ENCODE measurements at places on chromosomes 13 and 19.

- DNase-seq = no peak
Observed at GRCh38 chr19:48858984-48859710, 9.3 kb downstream of the PLEKHA4 start.

DNA sequence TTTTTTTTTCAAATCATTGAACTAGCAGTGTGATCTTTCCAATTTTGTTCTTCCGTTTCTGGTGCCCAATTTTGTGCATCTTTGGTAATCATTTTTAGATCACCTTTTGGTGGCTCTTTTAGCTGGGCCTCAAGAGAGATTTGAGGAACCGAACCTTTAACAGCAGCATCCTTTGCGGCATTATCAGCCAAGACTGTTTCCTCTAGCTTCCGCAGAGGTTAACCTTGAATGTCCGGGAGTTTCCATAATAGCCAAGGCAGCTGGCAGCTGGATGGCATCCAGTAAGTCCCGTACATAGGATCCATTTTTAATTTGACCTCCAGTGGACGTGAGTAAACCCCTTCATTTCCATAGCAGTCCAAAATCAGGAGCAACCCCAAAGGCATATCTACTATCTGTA, 9.6 kb downstream of the IRGC start:
- no peak for DNase-seq

DNA sequence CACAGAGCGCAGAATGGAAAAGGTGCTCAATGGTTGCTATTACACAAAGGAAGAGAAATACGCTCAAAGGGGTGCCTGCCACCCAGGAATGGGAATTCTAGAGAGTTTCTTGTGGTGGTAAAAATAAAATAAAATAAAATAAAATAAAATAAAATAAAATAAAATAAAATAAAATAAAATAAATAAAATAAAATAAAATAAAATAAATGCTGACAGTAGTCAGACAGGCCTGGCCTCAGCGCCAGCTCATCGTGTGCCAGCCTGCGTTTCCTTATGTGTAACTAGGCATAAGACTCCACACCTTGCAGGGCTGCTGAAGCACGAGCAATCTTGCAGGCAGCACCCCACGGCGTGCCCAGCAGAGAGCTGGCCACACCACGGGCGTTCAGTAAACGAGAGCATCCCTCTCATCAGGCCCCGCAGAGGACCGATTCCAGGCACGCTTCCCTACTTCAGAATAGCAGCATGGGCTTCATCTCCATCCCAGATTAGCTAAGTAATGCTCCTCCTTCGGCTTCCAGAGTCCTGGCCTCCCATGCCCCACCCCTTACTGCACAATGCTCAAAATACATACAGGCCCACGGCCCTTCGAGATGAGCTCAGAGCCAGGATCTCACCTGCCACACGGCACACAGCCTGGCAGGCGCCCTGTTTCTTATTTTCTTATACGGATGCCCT, 5.6 kb downstream of the NAPA start:
- DNase-seq = no peak

DNA sequence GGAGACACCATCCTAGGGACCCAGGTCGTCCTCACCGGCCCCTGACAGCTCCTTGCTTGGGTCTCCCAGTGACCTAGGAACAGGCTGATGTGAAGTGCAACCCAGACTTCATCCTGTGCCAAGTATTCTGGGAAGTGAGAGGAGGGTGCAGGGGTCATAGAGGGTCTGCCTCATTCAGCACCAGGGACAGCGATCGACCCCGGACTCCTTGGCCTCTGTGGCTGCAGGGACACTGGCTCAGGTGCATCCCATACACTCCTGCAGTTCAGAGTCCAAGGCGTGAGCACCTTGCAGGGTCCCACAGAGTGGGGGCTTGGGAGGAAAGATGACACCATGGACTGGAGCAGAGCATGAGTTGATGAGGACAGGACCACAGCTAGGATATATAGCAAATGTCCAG, 10.0 kb upstream of the OR10H2 start:
- DNase-seq = no peak

DNA sequence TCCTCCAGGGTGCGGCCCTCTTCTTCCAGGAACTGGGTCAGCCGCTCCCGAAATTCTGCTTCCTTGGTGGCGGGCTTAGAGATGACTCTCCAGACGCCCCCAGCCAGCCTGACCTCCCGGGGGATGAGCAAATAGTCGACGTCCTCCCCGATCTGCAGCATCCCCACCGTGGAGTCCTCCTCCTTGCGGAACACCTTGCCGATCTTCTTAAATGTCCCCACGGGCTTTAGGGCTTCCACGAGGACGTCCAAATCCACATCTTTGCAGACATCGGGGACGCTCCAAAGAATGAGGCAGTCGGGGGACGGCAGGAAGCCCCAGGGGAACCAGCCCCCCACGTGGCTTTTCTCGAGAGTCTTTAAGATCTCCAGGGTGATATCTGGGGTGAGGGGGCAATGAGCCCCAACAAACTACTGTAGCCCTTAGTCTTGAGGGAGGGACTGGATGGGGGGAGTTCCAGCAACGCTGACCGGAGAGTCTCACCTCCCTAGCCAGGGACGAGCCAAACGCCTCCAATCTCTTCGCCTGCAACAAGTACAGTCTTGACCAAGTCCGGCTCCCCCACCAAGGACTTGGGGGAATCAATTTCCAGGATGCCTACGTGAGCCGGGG, 608 bp downstream of the CCDC8 start:
- no peak for DNase-seq

DNA sequence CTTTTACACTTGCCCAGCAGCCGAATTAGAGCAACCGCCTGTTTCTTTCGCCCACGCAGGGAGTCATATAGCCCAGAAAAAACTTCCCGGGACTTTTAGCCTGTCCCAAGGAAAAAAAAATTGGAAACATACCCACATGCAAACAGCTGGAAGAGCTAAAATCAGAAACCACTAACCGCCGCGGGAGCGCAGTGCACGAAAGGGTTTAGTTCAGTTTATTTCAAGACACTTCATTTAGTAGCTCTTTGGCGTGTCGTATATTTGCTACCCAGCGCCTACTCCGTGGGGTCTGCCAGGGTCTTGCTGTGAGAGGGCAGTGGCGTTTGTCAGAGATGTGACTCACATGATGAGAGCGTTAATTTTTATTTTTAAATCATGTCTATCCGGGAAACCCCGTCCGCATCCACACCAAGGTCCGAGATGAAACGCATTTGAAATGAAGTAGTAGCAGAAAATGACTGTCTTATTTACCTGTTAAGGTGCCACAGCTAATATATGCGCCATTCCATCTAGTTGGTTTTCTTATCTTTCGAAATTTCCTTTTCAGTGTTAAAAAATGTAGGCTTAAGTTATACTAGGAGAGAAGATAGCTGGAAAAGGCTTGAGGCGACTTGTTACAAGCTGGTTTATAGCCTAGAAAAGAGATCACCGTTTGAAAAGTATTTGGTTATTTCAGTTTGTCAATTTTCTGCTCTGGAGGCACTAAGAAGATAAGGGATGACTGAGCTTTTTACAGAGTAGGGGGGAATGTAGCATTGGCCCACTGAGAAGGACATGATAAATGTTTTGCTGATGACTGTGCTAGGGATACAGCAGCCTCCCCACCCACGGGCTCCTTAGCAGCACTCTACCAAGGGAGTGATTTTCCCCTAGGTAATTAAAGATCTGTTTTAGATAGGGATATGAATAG, 1.7 kb downstream of the KLF5 start:
- no peak for DNase-seq

- no peak for DNase-seq
Observed at GRCh38 chr13:98961503-98962105, 16.3 kb downstream of the DOCK9 start.

DNA sequence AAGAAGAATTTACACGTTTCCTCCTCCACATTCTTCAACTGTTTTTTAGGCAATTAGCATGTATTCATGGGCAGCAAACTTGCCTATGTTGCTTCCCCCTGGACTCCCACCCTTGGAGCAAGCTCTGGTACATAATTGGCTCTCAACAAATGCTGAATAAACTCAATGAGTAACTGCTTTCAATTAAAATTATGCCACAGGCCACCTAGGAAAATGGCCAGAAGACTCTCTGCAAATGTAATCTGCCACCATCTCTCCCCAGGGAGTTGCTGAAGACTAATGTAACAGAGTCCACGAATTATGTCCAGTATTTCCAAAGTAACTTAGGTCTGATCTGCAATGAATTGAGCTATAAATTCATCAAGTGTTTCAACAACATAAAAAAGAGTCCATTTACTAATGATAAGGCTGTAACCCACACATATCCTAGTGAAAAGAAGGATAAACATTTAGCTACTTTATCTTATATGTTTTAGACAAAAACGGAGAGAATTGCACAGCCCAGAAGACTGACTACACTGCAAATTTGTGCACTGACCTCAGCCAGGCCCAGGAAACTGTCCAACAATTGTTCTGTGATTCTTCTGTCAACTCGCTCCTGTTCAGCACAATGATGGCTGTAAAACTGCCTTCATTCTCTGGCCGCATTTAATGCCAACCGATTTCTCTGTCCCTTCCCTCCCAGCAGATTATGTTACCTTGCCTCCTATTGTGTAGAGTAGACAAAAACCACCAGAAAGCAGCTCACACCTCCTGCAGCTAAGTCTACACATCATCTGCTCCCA, 808.6 kb upstream of the ARGLU1 start:
- no peak for DNase-seq

DNA sequence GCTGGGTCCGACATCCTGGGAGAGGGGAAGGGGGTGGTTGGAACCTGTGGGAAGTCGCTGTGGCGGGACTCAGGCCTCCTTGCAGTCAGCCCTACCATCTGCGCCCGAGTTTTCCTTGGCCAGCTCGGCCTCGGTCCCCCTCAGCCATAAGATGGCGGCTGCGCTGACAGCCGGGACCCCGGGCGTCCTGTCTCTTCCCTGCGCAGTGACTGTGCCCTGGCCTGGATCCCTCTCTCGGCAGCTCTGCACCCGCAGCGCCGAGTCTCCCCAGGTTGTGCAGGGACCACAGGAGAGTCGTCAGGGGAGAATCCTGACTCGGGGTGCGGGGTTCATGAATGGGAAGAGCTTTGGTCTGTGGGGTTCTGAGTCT, 345 bp downstream of the ZNF257 start:
- no peak for DNase-seq

DNA sequence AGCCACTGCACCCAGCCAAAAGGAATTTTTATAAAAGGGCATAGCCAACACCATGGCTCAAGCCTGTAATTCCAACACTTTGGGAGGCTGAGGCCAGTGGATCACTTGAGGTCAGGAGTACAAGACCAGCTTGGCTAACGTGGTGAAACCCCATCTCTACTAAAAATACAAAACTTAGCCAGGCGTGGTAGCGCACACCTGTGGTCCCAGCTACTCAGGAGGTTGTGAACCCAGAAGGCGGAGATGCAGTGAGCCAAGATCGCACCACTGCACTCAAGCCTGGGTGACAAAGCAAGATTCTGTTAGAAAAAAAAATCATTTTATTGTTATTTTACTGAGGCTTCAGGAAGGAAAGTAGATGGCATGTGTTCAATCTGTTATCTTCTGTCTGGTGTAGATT, 31.3 kb upstream of the FOXO1 start:
- no peak for DNase-seq

- DNase-seq = no peak
Observed at GRCh38 chr19:48419158-48419920, 25.9 kb downstream of the GRIN2D start.

- no peak for DNase-seq
Observed at GRCh38 chr13:54357284-54357933, 1328.8 kb downstream of the OLFM4 start.

DNA sequence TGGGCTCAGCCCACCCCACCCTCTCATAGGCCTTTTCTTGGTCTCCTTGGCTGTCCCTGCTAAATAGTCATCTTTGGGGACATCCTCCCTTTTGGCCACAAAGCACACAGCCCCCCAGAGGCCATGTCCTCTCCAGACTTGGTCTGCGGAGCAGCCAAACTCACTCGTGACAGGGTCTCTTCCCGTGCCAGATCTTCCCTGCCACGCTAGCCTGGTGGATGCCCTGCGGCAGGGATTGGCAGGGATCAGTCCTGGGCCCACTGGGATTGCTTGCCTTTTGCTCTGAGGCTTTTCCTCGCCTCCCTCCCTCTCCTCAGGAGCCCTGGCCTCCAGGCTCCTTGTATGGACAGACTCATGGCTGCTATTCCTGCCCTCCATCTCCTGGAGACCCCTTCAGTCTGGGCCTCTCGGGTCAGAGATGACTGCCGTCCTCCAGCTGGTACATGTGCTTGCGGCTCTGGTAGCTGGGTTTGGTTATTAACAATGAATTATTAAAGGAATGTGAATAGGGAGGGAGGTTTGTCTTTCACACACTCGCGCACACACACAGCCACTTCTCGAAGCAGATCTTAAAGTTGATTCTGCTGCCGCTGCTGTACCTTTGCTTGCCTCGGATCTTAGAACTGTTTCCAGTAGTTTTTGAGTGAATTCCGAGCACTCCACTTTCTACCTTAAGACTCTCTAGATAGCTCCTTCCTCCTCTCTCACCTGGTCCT, 45.1 kb downstream of the NFIX start:
- no peak for DNase-seq

- DNase-seq = no peak
Observed at GRCh38 chr19:20197747-20198146, 30.7 kb downstream of the ZNF486 start.

GRCh38 chr19:39518458-39518857, 3.5 kb downstream of the SELENOV start:
- no peak for DNase-seq

- no peak for DNase-seq
Observed at GRCh38 chr13:87234981-87235380, 436.2 kb upstream of the SLITRK5 start.

DNA sequence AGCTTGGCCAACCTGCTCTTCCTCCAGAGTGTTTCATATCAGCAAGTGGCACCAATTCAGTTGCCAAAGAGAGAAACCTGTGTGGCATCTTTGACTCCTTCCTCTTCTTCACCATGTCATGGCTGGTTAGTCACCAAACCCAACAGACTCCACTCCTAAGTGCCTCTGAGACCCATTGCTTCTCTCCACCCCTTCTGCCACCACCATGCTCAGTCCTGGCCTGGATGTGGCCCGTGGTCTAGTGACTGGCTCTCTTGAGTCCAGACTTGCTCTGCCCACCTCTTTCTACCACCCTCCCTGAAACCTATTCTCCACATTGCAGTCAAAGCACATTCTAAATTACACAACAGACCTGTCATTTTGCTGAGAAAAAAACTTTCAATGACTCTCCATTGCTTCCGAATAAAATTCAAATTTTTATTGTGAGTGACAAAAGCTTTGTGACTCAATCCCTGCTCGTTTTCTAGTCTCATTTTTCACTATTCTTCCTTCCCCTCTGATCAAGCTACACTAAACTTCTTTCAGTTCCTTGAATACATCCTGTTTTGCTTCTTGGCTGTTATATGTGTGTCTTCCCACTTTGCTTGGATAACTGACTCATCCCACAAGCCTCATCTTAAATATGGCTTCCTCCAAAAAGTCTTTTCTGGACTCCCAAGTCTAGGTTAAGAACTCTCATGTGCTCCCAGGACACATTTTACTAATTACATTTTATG, 12.0 kb upstream of the TNFSF11 start:
- DNase-seq = no peak

DNA sequence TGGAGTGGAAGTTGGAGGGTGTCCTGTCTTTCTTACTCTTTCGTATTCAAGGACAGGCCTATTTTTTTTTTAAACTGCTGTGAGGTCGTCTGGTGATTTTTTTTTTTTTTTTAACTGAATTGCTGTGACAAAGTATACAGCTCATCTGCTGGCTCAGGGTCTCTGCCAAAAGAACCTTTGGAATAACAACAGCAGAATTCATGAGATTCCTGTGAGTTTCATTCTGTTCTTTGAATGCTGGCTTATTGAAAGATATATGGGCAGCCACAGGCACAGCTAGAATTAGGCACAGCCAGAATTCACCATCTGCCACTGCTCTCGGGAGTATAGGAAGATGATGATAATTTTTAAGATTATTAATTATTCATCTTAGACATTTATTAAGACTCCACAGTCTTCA, 21.4 kb upstream of the FRY start:
- no peak for DNase-seq

GRCh38 chr19:35142606-35143230, 337 bp upstream of the FXYD7 start:
- DNase-seq = no peak

Measured in HCT116 (cell line).